ENCODE measurements at places on chromosomes 7 and 10.

- DNase-seq, result no peak
These were observed 698.7 kb upstream of the IGFBP3 start for GRCh38 chr7:46619723-46620310.

DNA sequence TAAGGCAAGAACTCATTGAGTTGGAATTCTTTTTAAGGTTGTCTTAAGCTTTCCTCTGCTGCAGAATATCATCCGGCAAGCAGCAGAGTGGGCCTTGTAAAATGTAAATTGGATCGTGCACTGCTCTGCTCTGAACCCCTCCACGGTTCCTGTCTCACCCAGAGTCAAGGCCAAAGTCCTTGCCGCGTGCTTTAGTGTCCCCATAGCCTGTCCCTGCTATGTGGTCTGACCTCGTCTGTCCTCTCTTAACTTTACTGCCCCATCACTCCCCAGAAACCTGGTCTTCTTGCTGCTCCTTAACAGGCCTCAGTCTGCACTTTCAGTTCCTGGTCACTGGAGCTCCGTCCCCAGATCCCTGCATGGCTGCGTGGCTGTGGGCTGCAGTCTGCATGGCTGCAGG lies 121.6 kb upstream of the SDK1 start:
- DNase-seq, result no peak

GRCh38 chr10:23280419-23281043 lies 64.1 kb downstream of the C10orf67 start:
- no peak for DNase-seq

- no peak for DNase-seq
These were observed 255.8 kb downstream of the CREB5 start for GRCh38 chr7:28668085-28668484.

GRCh38 chr7:104059103-104059502 lies 69.6 kb upstream of the RELN start:
- no peak for DNase-seq

Measured in HuH-7.5 (cell line).